ENCODE measurements at places on chromosomes 5 and 9.
A peak's percentile ranks its signal among the peaks of the same experiment; 100 is the strongest.

DNA sequence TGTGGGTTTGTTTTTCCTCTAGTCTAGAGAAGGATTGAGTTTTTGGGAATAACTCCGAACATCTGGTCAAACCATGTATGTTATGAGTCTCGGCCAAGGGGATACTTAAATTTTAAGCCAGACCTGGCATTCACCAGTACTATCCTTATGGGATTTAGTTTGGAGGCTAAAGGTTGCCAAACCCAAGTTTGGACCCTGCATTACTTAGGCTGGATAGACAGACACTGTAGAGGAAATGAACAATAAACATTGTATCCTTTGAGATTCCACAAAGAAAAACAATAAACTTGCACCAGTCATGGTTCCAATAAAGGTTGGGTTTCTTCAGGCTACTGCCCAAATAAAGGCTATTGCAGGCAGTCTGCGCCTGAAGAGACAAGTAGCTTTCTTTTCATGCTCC, 296.7 kb upstream of the MEF2C start:
- no peak for DNase-seq

DNA sequence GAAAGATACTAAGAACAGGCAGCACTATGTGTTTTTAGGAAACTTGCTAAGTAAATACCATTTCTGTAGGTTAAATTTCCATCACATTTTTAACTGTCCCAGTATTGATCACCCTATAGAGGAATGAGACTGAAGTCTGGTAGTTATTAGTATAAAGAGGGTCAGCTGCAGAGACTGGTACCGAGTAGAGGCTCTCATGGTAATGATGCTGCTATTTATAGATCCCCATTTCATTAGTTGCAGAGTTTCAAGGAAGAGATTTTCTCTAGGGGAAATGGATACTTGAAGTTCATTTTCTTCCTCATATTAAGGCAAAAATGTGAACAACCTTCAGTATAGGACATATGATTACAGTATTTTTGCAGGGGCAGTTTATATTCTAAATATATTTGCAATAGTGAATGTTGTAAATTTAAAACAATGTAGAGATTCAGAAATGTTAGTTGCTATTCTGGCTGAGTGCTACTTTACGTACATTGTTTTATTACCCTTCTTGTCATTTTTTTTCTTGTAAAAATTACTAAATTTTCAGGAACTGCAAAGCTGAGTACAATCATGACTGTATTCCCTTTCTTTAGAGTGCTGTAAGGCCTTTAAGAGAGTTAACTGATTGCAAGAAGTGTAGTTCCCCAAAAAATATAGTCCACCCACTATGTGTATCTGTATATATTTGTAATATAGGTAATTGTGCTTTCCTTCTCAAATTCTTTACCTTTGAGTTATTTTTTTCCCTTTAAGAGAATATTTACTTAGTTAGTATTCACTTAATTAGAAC, 14.7 kb downstream of the PBX3 start:
- no peak for DNase-seq

DNA sequence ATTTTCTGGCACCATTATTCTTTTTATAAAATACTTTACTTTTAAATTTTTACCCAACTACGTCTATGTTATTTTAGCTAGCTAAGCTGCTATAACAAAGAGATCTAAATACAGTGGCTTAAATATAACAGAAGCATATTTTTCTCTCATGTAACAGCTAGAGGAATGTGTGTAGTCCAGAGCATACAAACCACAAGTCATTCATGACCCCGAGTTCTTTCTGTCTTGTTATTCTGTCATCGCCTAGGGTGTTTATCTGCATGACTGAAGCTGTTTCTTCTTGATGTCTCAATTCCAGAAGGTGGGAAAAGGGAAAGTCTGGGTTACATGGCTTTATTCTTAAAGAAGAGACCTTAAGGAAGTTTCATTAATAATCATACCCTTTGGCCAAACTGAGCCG, 136.9 kb upstream of the RFX3 start:
- no peak for DNase-seq

GRCh38 chr5:65012301-65012892, 243.7 kb downstream of the CWC27 start:
- no peak for DNase-seq

DNA sequence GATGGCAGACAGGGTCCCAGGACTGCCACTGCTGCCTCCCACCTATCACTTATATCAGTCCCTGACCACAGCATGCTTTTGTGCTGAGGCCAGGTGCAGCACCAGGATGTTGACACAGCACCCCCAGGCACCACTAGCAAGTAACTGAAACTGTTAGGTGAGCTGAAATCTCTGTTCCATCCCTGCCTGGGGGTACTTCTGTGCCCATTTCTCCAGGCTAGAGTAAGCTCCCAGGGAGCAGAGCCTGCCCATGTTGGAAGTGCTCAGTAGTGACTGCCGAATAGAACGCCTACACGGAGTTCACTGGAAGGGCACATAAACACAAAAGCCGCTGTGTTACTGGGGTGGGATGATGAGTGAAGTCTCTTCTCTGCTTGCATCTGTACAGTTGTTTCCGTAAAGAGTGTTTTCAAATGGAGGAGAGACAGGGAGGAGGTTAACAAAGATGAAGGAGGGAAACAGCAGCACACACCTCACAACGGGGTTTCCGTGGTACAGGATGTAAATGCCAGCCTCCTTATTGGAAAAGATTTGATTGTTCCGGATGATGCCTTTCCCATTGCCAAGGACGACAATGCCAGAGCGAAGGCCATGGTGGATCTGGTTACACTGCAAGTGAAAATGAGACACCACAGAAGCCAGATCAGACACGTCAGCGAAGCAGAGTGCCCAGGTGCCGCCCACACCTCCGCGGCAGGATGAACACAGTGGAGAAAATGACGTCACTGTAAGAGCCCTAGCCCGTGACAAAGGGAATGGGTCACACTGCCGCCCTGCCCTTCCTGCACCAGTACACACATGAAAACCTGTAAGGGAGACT, 43.1 kb downstream of the POLR1E start:
- DNase-seq: peak; percentile 61

DNA sequence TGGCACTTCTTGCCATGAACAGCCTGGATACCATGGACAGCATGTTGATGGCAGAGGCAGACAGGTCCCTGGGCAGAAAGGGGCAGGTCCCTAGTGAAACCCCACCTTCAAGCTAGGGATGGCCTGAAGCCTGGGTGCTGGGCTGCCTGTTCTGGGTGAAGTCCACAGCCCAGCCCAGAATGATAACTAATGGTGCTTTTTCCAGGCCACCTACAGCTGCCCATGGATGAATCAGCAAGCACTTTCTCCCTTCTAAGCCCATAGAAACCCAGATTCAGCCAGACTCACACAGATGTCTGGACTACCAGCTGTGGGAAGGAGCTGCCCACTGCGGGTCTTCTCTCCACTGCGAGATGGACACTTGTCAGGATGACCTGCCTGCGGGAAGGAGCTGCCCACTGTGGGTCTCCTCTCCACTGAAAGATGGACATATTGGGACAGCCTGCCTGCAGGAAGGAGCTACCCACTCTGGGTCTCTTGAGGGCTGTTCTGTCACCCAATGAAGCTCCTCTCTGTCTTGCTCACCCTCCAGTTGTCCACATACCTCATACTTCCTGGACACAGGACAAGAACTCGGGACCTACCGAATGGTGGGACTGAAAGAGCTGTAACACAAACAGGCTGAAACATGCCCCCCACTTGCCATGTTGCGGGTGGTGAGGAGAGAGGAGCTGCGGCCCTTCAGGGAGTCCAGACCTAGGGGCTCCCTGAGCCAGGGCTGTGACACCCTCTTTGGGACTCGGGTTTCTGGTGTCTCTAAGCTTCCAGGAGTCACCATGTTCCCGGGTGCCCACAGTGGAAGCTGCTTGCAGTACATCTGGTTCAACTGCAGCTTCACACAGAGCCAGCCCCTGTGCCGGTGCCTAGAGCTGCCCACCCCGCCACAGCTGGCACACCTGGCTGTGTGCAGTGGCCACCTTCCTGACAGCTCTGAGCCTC, 60.7 kb upstream of the SYNPO start:
- no peak for DNase-seq

DNA sequence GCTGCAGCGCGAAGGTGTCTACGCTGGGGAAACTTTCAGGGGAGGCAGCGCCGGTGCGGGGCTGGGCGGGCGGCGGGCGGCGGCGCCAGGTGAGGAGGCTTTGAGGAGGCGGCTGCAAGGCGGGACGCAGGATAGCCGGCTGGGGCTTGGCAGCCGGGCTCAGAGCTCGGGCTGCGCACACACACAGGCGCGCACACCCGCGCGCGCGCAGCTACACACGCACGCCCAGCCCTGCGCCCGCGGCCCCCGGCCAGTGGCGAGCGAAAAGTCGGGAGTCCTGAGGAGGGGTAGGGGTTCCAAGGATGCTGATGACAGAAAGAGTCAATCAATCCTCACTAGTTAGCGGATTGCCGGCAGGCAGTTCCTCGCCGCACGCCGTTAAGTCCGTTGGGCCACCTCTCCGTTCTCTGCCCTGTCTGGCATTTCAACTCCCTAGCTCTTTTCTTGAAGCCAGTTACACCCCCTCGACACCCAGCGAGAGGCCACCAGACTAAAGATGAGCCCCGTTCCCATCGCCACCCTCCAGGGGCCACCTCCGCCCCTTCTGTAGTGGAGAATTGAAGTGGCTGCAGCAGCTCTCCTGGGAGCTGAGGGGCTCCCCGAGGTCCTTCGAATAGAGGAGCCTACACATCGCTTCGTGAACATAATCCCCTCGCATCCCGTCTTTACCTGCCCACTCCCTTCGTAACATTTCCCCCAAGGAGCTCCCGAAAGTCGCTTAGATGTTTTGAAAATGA, 1640.3 kb upstream of the C9orf72 start:
- no peak for DNase-seq

- DNase-seq: no peak
Observed at GRCh38 chr9:35659340-35659739, 1.2 kb downstream of the CCDC107 start.

DNA sequence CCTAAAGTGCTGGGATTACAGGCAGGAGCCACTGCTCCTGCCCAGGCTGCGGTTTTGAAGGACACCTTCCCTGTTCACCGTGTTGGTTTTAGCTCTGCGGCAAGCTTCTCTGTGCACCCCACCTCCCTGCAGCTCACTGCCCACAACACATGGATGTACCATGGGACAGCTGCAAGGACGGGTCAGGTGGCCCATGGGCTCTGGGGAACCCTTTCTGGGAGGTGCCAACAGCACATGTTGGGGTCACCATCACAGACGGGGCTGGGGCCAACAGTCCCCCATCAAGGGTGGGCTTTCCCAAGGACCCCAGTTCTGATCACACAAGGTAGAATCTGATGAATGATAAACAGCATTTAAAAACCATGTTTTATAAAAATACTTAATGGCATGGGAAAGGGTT, 7.5 kb downstream of the EXD3 start:
- no peak for DNase-seq

GRCh38 chr9:104075801-104076753, 18.0 kb upstream of the SMC2 start:
- no peak for DNase-seq

GRCh38 chr5:175466700-175467318, 11.6 kb upstream of the SFXN1 start:
- DNase-seq: no peak

GRCh38 chr5:16666883-16667398, 50.1 kb upstream of the RETREG1 start:
- no peak for DNase-seq

GRCh38 chr5:98401656-98402055, 371.8 kb upstream of the RGMB start:
- DNase-seq: no peak

DNA sequence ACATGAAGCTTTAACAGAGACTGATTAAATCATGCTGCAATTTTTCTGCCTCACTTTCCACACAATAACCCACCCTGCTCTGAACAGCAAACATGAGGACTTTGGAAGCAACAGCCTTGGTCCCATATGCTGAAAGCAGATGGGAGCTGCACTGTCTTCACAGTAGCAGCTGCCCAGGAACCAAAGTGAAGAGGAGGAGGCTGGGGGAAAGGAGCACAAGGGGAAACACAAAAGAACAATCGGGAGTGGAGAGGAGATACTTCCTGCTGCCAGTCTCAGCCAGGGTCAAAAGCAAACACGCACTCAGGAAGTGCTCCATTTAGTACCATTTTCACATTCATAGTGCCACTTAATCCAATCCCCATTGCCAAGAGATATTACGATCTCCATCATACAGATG, 183.3 kb upstream of the PUM3 start:
- DNase-seq: no peak

Measured in GM06990 (cell line).